ENCODE measurements at places on chromosomes 6 and 20. TPM values are rescaled to one million over a fixed set of nuclear protein-coding genes. Genes with fewer than 3 reads are reported as not detected.

The NDUFAF4 gene
- 32.9 TPM for total RNA-seq

The BPI gene
- 0.25 TPM for total RNA-seq

The MAK gene
- 0.49 TPM for total RNA-seq

The BEND6 gene
- total RNA-seq: 14.5 TPM

The SUPT3H gene
- 25.1 TPM for total RNA-seq

The DAAM2 gene
- total RNA-seq: 10.1 TPM

The ELOVL4 gene
- 30.0 TPM for total RNA-seq

The AKIRIN2 gene
- total RNA-seq: 63.2 TPM
